Fibroblast of the aortic adventitia (primary cell): ENCODE measurements at places on chromosomes 11 and 22. TPM values are rescaled to one million over a fixed set of nuclear protein-coding genes. Genes with fewer than 3 reads are reported as not detected.

Gene APLP2
- total RNA-seq: 724 and 1,292 TPM in 2 replicates

Gene GRIK4
- total RNA-seq: not detected in 2 replicates

Gene RIMBP3B
- 0.09 TPM in 1 of 2 replicates, not detected in the other for total RNA-seq

Gene TREH
- not detected in 2 replicates for total RNA-seq

Gene KRTAP5-10
- not detected in 2 replicates for total RNA-seq

Gene GNAZ
- 1.3 and 3.1 TPM in 2 replicates for total RNA-seq

Gene KIRREL3
- 0.08 and 0.45 TPM in 2 replicates for total RNA-seq
